ENCODE measurements at places on chromosomes 6 and 20.
A peak's percentile ranks its signal among the peaks of the same experiment; 100 is the strongest.

GRCh38 chr20:59575653-59576052 lies 28.7 kb upstream of the PHACTR3 start:
- no peak for DNase-seq

DNA sequence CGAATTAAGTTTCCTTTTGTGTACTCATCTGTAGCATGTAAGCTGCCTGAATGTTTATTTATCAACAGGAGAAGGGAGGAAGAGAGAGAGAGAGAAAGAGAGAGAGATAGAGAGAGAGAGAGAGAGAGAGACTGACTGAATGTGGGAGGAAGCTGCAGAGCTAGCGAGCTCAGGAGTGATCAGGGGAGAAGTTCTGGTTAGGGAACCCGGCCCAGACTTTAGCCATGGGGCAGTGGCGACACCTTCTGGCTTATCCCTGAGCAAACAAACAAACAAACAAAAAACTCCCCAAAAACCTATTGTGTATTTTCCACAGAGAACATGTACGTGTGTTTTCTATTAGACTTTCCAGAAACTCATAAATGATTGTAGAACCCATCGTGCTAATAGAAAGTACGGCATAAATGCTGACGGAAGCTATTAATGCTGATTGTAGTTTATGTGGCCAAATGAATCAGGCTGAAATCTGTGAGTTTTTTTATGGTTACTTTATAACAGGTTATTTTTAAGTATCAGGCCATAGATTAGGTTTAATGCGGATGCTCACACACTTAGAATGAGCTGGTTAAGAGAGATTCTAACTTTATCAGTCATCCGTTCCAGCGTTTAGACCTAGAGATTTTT lies 92.8 kb downstream of the CLIC5 start:
- DNase-seq = peak; percentile 77

GRCh38 chr20:38321959-38322598 lies 18.1 kb downstream of the BPI start:
- DNase-seq = no peak

GRCh38 chr20:60804918-60805630 lies 447.0 kb upstream of the CDH4 start:
- no peak for DNase-seq

DNA sequence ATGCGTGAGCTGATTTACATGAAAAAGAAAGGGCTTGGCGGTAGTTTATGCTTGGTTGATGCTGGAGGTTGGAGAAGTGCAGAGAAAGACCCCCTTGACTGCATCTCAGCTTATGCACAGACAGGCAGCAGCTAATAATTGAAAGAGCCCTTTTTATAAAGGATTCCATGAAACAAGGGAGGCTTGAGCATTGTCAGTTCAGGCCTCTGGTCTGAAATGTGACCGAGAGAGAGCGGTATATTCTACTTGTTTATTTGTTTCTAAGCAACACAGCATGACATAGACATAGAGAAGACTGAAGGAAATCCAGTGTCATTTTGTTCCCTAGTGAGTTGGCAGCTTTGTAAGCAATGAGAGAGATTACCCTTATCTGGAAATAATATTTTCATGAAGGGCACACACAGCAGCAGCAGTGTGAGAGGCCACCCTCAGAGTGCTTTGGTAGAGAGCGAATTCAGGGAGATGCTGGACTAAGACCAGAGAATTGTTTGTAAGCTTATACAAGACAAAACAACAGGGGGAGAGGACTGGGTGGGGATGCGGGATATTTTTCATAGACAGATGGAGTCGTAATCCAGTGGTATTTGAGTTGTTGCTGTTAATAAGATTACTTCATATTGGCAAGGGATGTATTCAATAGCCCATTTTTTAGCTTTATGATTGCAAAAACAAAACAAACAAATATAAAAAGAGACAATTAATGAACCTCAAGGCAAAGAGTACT lies 34.6 kb upstream of the LAMA2 start:
- no peak for DNase-seq

DNA sequence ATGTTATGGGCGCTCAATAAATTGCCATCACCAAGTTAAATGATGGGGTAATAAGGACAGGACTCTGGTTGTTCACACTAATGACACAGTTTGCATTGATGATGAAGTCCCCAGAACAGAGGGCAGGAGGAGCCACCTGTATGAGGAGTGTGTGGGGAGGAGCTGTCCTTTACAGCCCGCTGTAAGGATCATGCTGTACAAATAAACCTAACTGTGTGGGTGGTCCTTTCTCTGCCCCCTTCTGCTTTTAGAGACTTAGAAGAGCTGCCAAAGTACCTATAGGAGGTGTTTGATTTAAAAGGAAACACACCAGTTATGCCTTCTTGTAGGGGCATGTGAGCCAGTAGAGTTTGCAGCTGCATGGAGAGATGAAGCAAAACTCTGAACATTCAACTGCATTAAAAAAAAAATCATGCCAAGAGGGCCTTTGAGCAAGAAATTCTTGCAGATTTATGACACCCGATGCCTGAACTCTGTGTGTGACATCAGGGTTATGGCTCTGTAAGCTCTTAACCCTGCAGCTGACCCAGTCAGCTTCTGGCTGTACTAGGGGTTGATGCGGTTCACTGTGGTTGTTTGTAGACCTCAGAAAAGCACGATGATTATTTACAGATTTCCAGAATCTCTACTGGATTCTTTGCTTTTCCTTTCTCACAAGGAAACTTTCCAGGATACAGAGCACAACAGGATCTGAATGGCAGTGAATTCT lies 67.4 kb downstream of the UST start:
- no peak for DNase-seq

GRCh38 chr20:6231556-6231955 lies 108.7 kb upstream of the FERMT1 start:
- no peak for DNase-seq

GRCh38 chr6:81614292-81614691 lies 138.2 kb downstream of the TENT5A start:
- DNase-seq = no peak

GRCh38 chr20:46145713-46146112 lies 27.6 kb downstream of the CD40 start:
- no peak for DNase-seq

GRCh38 chr20:62258499-62259293 lies 20.4 kb downstream of the OSBPL2 start:
- DNase-seq = no peak

DNA sequence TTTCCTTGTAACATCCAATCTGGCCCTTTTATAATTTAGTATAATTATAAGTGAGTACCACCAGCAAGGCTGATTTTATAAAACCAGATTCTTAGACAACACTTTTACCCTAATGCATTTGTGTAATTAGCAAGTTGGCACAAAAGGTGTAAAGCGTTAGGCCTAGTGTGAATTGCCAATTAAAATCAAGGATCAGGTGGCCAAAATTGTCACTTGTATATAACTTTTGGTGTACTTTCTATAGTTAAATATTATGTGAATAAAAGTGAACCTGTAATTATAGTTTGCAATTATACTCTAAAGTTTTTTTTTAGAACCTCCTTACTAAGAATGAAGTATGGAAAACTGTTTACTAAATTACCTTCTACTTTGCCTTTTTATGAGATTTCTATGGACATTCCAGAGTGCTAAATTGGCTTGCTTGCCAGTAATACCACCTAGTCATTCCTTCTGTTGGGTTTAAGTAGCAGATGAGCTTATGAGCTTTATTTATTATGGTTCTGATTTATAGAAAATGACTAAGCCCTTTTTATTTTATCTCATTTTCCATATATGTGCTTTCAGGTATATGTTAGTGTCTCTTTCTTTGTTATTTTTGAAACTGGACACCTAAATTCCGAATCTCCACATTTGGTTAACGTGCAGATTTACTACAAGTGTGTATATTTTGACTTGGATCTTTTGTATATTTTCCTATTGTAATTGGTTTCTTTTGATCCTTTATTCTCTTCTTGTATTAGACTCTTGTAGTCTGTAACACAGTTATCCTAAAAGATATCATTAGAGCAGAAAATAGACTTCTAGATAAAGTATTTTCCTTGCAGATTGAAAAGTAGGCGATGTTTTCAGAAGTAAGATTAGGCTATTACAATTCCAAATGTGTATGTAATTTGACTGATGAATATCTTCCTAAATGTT lies 3.9 kb downstream of the STXBP5 start:
- DNase-seq = no peak

DNA sequence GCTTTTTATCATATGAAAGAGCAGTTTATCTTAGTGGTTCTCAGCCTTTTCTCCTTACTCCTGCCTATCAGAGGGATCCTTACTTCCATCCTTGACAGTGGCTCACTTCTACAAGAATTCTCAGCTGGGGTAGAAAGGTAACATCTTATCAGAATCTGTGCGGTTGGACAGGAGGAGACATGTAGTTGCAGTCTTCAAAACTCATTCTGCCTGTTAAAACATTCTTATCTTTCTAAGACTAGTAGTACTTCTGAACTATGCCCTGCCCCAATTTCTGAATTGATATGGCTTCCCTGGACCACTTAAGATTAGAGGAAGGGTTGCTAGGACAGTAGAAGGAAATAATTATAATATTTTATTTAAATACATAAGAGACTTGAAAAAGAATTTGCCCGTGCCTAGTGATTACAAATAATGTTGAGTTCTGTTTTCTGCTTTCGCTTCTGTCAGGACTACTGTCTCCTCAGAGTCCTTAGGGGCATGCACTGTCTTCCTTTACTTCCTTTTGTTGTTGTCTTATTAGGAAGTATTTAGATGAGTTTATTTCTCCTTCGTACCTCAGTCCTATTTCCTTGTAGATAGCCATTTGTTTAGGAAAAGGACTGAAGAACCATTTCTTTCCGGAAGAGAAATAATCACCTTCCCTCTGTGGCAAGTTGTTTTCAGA lies 24.9 kb downstream of the BLTP3A start:
- no peak for DNase-seq

DNA sequence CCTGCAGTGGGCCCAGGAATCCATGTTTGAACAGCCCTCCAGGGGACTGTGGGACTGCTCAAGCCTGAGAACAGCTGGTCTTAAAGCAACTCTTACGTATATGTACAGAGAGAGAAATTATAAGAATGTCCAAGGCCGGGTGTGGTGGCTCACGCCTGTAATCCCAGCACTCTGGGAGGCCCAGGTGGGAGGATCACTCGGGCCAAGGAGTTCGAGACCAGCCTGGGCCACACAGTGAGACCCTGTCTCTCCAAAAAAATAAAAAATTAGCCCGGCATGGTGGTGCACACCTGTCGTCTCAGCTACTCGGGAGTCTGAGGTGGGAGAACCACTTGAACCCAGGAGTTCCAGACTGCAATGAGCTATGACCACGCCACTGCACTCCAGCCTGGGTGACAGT lies 134.0 kb downstream of the DTNBP1 start:
- DNase-seq = no peak

- peak; percentile 75 for DNase-seq
Measured at GRCh38 chr6:108114841-108115597, 40.5 kb upstream of the OSTM1 start.

- DNase-seq = no peak
Measured at GRCh38 chr6:2917065-2917464, 14.0 kb upstream of the SERPINB9 start.

DNA sequence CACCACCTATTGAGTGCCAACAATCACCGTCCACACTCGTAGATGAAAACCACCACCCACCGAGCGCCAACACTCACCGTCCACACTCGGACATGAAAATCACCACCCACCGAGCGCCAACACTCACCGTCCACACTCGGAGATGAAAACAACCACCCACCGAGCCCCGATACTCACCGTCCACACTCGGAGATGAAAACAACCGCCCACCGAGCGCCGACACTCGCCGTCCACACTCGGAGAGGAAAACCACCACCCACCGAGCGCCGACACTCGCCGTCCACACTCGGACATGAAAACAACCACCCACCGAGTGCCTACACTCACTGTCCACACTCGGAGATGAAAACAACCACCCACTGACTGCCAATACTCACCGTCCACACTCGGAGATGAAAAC lies 129.3 kb downstream of the IRF4 start:
- DNase-seq = no peak
